ENCODE measurements at places on chromosomes 5 and 9.

- DNase-seq: no peak
Measured at GRCh38 chr5:171678646-171679045, 107.0 kb upstream of the SMIM23 start.

DNA sequence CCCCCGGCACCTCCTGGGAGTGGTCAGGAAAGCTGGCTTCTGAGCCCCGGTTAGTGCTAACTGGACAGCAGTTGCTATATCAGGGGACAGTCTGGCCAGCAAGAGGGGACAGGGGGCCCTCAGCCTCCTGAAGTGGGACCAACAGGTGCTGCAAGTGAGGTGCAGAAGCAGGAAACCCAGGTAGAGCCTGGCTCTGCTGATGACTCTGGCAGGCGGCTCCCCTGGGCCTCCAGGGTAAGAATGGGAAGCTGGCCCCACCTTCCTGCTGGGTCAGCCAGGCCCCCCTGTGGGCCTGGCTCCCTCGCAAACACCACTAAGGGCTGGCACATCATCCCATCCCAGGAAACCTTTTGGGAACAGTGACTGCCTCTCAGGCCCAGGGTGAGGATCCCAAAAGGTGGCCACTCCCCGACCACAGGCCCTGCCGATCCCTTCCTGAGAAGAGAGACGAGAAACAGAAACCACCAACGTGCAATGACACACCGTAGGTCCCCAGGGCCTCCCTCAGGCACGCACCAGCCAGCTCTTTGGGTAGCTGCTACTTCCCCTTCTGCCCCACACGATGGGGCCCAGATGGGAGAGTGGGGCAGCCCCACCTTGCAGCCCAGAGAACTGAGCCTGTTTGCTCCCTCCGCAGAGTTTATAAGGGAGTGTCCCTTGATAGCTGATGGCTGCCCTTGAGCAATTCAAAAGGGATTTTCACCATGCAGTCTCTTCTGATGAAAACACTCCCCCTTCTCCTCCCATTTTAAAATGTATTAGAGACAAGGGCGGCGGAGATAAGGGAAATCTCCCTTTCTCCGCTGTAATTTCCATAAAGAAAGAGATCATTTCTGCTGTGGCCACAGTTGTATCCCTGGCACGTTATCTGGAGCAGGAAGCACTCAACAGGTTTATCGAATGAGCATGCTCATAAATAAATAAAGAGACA lies 76.8 kb downstream of the STK10 start:
- DNase-seq: peak; percentile 52

DNA sequence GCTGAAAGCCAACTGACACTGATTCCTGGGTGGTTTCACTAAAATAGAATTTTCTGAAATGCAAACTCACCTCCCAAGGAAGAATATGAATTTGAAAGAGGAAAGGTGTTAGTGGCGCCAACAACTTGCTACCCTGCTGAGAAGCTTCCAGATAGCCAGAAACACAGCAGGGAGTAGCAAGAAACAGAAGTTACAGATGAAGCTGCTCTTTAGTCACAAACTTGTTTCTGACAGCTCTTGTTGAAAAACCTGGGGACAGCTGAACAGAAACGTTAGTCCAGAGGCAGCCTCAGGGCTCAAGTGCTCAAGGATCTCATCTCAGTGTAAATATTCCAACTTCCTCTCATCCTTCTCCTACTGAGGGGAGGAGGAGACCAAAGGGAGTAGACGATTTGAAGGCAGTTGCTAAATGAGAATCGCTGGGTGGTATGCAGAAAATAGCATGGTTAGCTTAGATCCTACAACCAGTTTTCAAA lies 184.1 kb downstream of the PDE4D start:
- no peak for DNase-seq

DNA sequence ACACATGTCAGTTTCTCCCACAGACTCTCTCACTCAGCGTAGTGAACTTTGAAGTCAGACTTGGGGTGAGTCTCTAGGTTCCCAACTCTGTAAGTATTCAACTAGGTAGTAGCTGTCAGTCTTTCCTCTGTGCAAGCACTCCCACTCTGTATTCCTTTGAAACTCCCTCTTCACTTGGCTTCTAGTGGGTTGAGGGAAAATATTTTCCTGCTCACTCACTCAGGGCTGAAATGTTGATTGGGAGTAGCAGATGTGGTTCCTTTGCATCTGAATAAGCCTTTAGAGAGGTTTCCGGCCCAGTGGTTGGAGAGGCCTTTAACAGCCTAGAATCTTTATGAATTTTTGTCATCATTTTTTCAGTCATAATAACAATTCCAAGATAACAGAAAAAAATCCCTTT lies 18.1 kb upstream of the ARRDC3 start:
- no peak for DNase-seq

DNA sequence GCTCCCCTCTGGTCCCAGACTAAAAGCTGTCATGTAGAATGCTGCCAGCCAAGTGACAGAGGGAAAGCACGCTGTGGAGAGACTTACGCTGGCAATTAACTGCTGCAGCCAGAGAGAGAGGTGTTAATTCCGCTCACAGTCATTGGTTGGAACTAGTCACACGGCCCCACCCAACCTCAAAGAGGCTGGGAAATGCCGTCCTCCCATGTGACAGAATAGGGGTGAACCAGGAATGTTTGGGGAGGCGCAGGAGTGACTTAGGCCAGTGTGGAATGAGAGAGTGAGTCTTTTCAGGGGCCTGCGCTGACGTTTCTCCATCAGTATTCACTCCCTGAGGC lies 87.6 kb downstream of the AMBP start:
- no peak for DNase-seq

DNA sequence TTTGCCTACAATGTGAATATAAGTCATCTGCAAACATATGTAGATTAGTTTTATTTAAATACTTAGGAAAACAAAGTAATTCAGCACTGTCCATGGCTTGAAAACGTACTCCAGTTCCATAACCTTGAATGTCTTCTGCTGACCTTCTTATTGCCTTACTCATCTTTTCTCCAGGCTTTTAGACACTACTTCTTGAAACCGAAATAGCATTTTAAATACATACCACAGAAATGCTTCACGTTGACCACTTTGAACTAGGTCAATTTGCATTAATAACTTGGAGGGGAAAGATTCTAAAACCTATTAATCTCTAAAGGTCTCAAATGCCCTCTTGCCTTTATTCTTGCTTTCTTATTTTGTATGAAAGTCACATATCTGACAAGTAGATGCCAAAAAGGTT lies 995.4 kb upstream of the ACO1 start:
- no peak for DNase-seq

GRCh38 chr9:78171651-78172050 lies 64.2 kb upstream of the CEP78 start:
- no peak for DNase-seq

DNA sequence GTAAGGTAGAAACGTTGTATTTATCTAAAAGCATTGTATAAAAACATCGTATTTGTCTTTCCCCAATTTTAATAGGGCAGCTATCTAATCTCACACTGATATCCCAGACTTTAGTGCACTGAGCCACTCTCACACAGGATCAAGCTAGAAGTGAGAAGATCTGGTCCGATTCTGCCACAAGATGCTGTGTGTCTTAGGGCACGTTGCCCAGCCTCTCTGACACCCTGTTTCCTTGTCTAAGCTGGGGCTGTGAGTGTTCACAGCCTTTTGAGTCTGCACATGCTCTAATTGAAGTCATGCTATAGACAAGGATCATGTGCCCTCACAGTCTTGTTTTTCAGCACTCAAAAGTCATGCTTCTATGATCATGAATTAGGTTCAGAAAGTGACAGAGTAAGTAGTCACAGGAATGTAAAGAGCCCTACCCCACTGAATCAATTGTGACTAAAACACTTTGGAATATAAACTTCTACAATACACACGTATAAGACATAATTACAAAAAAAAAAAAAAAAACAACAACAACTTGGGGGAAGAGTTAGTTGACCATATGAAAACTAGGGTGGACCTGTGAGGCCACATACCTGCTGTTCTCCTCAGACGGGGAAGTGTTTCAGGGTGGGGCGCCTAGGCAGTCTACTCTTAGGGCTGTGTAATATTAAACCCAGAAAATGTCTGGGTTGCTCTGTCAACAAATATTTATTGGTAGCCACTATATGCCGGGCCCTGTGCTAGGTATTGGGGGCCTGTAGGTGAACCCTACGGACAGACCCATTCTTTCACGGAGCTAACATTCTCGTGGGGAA lies 893 bp upstream of the ABLIM3 start:
- DNase-seq: no peak

- no peak for DNase-seq
Measured at GRCh38 chr5:69492391-69492922, at the start of gene OCLN. Gene OCLN, plus strand, starts transcription at chr5:69492790. Its CDS starts 11,455 bp downstream, at chr5:69504245.

DNA sequence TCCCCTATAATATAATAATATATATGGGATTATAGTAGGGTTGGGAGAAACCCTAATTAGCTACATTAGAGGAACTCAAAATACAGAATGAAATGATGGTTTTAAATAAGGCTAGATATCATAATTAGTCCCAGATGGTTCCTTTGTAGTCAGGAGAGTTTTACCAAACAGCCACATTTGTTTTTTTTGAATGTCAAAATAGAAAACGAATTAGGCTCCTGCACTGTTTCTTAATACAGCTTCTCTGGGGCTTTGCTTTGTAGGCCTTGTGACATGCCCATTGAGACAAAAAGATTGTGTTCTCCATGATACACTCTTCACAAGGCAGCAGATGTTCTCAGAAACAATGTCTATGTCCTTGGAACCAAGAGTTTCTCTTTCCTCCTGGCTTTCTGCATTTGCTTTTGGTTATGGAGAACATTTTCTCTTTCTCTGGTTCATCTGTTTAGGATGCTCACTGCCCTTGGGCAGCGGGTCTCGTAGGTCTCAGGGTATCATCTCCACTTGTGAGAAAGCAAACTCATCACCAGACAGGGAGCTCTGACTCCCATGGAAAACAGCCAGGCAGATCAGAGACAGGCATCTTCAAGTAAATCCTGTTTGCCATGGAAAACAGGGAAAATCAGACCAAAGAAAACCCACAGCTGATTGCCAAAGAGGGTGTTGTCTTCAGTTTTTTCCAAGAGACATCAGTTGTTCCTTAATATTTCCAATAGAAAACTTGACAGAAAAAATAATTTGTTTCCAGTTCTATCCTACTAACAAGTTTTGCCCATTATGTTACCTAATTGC lies 54.1 kb upstream of the RPS23 start:
- no peak for DNase-seq

DNA sequence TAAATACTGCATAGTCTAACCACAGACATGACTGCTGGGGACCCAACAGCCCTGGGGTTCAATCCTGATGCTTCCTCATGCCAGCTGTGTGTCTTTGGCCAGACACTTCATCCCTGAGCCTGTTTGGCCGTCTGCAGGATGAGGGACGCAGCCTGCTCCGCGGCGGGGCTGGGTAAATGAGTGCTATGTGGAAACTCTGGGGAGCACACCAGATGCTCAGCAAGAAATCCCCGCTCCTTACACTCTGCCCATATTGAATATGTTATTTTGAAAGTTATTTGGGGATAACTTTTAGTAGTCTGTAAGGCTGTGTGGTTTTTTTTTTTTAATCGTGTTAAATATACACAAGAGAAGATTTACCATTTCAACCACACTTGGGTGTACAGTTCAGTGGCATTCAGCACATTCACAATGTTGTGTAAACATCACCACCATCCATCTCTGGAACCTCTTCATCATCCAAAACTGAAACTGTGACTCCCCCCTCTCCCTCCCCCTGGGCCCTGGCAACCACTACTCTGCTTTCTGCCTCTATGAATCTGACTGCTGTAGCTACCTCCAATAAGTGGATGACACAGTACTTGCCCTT lies 42.7 kb downstream of the SH3PXD2B start:
- DNase-seq: no peak

DNA sequence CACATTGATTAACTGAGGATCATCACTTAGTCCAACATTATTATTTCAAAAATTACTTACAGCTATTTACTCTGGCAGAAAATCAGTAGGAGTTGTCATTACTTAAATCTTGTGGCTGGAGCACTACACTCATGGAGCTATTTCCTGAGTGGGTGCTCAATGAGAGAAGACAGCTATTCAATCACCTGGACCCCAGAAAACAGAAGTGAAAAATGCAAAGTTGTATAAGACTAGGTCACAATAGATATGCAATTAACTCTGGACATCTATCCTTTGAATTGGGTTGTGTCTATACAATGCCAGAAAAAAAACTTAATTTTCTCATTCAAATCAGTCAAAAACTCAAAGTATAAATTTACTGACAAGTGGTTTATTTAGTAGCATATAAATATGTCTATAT lies 340.9 kb downstream of the EFNA5 start:
- no peak for DNase-seq

GRCh38 chr5:168274406-168274805 lies 17.0 kb upstream of the WWC1 start:
- DNase-seq: no peak

DNA sequence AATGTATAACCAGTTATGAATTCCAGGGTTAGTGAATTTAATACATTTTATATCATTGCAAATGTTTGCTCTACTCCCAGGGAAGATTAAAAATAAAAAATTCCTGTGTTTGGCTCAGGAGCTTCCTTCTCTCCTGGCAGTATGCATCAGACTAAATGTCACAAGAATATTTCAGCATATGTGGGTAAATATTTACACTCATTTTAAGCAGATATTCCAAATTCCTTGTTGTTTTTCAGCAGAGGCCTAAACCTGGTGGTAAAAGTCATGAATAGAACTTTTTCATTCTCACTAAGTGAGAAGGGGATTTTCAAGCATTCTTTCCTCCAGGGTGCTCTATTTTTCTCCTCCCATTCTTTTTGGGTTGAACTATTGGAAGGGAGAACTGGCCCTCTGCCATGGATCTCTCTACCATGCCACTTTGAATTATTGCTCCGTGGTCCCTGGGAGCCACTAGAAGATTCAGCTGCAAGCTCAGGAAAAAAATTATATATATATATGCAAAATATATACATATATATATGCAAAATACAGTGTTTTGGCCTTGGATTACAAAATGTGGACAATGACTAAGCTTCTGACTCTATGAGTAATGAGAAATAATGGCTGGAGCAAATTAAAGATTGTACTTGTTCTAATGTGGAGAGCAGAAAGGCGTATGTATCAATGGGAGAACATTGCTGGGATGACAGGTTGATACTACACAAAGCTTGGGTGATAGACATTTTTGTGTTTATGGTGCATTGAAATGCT lies 180.6 kb upstream of the PAPPA start:
- no peak for DNase-seq

GRCh38 chr9:13568405-13568804 lies 288.9 kb upstream of the MPDZ start:
- DNase-seq: no peak

- DNase-seq: no peak
Measured at GRCh38 chr5:62627121-62627520, 48.5 kb downstream of the LRRC70 start.

GRCh38 chr9:126386088-126386487 lies 59.5 kb downstream of the MVB12B start:
- no peak for DNase-seq

DNA sequence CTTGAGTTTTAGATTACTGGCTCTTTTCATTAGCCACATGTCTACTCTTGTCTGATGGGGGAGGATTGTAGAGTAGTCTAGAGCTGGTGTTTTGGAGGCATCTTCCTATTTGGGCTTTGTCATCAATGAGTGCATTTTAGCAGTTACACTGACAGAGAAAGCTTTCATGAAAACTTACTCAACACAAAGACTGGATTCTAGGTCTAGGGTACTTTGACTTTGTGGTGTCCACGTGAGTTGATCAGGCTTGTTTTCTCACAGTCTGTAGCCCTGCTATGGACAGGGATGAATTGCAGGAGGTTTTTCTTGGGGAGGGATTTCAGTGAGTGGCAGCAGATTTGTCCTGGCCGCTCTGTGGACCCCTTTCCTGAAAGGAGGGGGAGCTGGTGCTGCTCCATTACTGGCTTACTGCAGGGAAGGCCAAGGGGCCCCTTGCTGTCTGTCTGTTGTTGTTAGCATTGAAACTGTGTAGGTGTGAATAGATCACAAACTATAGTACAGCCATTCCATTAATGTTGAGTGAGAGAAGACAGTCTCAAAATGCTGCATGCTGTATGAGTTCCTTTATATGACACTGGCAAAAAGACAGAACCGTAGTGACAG lies 6.6 kb downstream of the TRIO start:
- no peak for DNase-seq
